ENCODE measurements at places on chromosomes 11 and 22.

DNA sequence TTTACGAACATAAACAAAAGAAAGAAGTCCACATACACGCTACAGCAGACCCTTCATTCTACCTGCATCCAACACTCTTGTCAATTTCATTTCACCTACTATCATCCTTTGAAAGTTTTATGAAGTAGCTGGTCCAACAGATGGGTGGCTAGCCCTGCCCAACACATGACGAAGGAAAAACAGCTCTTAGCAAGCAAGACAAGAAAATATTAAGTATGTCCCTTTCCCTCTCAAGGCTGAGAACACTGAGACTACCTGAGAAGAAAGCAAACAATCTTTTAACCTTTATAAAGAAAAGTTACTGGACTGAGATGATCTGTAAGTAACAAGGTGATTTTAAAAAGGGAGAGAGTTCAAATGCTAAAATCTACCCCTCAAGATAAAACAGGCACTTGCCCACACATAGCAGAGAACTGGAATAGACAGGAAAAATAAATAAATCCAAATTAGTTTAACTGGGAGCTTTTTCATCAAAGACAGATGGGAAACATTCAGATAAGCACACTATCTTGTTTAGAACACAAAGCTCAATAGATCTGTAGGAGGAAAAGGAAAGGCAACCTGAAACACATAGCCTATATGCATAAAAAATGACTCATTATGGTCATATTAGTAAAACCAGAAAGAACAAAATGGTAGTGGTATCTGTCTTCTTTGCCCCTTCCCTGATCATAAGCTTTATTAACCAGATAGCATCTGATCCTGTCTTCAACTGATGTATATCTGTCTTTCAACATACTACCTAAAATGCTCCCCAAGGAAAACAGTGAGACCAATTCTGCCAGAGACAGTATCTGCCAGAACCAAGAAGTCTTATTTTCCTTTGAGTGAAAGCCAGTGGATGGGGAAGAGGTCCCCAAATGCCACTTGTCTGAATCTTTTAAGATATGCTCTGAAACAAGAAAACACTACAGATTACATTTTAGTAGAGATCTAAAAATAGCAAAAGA, 104.3 kb downstream of the MRTFA start:
- H3K27ac ChIP-seq: peak overlapping the region; percentile 36
- peaks cover 66% of the 10 kb centered on the region for H3K4me1 ChIP-seq

- DNase-seq: no peak
- H3K27ac ChIP-seq: no peak overlapping the region
- no peaks in the 10 kb centered on the region for H3K27me3 ChIP-seq
- no peaks in the 10 kb centered on the region for H3K4me1 ChIP-seq
Observed at GRCh38 chr11:80163441-80163840, 722.6 kb upstream of the TENM4 start.

GRCh38 chr22:49587987-49588386, 239.7 kb downstream of the BRD1 start:
- no peak overlapping the region for H3K4me3 ChIP-seq
- peak; percentile 7 for DNase-seq
- no peak overlapping the region for H3K27ac ChIP-seq
- H3K27me3 ChIP-seq: no peaks in the 10 kb centered on the region
- peaks cover 5% of the 10 kb centered on the region for H3K4me1 ChIP-seq
- H3K36me3 ChIP-seq: peaks cover 5% of the 10 kb centered on the region

DNA sequence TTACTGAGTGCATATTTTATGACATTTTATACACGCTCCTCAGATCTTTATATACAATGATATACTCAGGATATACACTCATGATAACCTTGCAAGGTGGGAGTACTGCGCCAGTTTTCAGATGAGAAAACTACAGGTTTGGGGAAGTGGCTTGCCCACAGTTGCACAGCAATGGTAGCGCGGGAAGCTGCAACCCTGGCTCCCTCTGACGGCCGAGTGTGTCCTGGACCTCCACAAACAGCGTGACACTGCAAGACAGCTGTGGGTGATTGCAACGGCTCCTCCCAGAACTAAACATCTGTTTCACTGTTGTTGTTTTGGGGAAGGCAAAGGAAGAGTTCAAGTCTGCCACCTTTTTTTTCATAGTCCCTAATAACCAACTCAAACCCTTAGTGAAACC, 47.0 kb downstream of the PACSIN2 start:
- no peak for DNase-seq
- H3K4me1 ChIP-seq: peaks cover 54% of the 10 kb centered on the region
- H3K27me3 ChIP-seq: no peaks in the 10 kb centered on the region
- H3K27ac ChIP-seq: peak overlapping the region; percentile 46

DNA sequence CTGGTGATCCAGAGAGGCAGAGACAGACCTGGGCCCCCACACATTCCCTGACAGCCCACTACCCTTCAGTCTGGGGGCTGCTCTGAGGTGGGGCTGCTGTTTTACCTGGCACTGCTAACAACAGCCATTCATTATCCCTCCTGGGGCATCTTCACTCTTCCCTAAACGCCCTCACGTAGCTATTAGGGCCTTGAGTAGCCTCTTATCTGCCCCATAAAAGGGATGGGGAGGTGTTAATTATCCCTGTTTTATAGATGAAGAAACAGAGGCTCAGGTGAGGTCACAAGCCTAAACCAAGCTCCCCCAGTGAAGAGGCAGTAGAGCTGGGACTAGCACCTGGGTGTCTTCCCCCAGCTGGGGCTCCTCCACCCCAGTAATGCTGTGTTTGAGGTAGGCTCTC, 79.5 kb downstream of the KIAA1671 start:
- H3K36me3 ChIP-seq: no peaks in the 10 kb centered on the region
- H3K27me3 ChIP-seq: peaks cover 3% of the 10 kb centered on the region
- no peak for DNase-seq
- H3K4me1 ChIP-seq: no peaks in the 10 kb centered on the region

GRCh38 chr22:25023879-25024278, 71.4 kb downstream of the KIAA1671 start:
- peaks cover 11% of the 10 kb centered on the region for H3K27me3 ChIP-seq
- no peak overlapping the region for H3K4me3 ChIP-seq
- no peak for DNase-seq
- no peaks in the 10 kb centered on the region for H3K4me1 ChIP-seq

GRCh38 chr11:62752994-62753735, 795 bp downstream of the ZBTB3 start:
- no peak for DNase-seq
- H3K27me3 ChIP-seq: no peaks in the 10 kb centered on the region
- peaks cover 22% of the 10 kb centered on the region for H3K4me1 ChIP-seq
- peaks cover 28% of the 10 kb centered on the region for H3K36me3 ChIP-seq
- H3K27ac ChIP-seq: peak overlapping the region; percentile 99
- peak overlapping the region; percentile 97 for H3K4me3 ChIP-seq

DNA sequence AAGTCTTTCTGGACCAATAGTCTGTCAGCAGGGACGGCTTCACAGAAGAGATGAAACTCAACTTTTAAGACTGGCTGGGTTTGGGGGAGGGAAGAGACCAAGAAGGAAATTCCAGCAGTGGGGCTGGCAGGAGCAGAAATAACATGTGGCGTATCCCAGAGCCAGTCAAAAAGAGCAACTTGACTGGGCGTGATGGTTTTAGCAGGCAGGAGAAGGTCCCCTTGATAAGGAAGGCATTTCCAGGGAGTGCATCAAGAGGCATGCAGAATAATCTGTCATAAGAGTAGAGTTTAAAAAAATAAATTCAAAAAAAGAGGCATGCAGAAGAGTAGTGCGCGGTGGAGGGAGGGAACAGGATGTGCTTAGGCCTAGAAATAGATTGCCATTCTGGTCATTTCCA, 52.5 kb downstream of the C22orf31 start:
- H3K27me3 ChIP-seq: peaks cover 23% of the 10 kb centered on the region
- DNase-seq: no peak
- H3K36me3 ChIP-seq: no peaks in the 10 kb centered on the region
- no peak overlapping the region for H3K27ac ChIP-seq

- no peaks in the 10 kb centered on the region for H3K4me1 ChIP-seq
- no peak for DNase-seq
- no peak overlapping the region for H3K27ac ChIP-seq
- H3K4me3 ChIP-seq: no peak overlapping the region
Observed at GRCh38 chr11:107708792-107709191, 3.1 kb downstream of the SLN start.

- H3K36me3 ChIP-seq: no peaks in the 10 kb centered on the region
- H3K4me3 ChIP-seq: no peak overlapping the region
- H3K27me3 ChIP-seq: peaks cover 26% of the 10 kb centered on the region
- no peaks in the 10 kb centered on the region for H3K4me1 ChIP-seq
- H3K27ac ChIP-seq: no peak overlapping the region
- DNase-seq: no peak
Observed at GRCh38 chr11:125373426-125374391, 122.4 kb downstream of the FEZ1 start.

DNA sequence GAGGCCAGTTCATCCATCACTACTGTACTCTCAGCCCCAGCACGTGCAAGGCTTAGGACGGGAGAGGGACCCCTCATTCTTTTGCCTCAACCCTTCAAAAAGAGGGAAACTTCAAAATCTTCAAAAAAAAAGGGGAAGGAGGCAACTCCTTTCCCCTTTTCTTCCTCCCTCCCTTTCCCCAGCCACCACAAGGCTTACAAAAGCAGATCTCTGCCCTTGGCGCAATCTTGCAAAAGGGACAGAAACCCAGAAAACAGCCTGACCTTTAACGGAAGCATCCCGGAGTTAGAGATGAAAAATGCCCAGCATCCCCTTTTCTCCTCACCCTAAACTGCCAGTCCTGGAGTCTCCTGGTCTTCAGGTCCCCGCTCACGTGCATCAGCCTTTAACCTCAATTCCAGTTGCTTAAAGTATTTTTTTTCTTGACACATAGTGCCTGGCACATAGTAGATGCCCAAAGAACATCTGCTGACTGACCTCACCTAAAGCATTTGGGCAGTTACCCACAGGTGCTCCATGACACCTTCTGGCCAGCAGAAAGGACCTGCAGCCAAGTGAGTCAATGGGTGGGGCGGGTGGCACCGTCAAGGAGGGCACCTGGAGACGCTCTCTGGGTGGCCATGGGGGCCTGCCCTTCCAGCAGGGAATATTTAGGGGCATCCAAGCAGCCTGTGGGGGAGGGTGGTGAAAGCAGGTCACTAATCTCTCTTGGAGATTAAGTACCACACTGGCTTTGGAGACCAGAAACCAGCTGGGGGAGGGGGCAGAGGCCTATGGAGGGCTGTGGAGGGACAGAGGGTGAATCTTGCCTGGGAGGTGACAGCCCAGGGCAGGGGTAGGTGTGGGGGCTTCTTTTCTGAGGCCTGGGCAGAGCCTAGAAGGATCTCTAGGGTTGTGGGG, 16.3 kb downstream of the NECTIN1 start:
- no peak overlapping the region for H3K27ac ChIP-seq
- DNase-seq: no peak
- H3K36me3 ChIP-seq: no peaks in the 10 kb centered on the region
- no peaks in the 10 kb centered on the region for H3K4me1 ChIP-seq

- H3K4me1 ChIP-seq: peaks cover 13% of the 10 kb centered on the region
- H3K36me3 ChIP-seq: no peaks in the 10 kb centered on the region
- no peak for DNase-seq
- no peaks in the 10 kb centered on the region for H3K27me3 ChIP-seq
- H3K4me3 ChIP-seq: no peak overlapping the region
Observed at GRCh38 chr22:43094085-43094484, 4.9 kb upstream of the TTLL1 start.

DNA sequence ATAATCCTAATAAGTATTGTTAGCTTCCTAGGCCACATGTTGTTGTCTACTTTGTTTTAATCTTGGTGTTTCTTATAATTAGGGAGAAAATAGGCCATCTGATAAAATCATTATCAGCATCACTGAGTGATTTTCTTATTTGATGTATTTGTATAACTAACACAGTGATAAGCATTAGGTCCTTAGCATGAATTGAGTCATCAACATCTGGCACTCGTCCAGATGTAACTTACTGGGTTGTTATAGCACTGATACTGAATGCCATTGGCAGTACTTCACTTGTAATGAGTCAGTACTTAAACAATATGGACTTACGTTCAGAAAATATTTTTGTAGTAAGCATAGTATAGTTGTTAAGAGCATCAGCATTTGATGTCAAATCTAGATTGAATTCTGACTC, 16.2 kb downstream of the API5 start:
- no peaks in the 10 kb centered on the region for H3K27me3 ChIP-seq
- no peak overlapping the region for H3K4me3 ChIP-seq
- H3K4me1 ChIP-seq: no peaks in the 10 kb centered on the region

DNA sequence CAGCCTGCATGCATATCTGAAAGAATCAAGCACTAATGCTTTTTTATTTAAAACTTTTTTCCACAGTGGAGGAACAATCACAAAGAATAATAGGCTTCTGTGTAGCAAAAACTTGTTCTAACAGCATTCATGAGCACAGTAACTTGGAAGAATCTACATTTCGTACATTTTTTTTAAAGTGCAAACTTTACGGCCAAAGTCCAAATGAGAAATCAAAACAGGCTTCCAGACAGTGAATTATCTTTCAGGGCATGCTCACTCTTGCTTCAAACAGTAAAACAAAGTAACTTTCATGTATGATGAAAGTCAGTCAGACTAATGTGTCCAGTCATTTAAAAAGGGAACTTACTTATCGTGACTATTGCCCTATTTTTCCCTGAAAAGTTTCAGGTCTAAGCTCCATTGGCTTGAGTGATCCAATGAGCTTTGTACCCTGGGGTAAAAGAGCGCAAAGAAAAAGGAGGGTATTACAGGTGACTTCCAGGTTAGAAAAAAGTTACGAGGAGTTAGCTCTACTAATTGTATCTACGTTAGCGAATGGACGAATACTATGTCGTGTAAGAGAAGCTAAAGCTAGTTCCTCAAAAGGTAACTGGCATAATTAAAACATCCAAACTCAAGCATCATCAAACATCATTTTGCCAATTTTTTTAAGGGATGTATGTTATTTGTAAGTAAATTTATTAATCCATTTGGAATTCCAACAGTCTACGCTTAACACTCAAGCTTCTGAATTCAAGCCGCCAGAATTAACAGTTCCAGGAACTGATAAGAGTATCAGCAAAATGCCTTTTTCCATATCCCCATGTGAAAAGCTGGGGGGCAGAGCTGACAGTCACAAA, 1.7 kb downstream of the PICALM start:
- H3K4me3 ChIP-seq: peak overlapping the region; percentile 97
- H3K27ac ChIP-seq: peak overlapping the region; percentile 95
- DNase-seq: no peak
- peaks cover 18% of the 10 kb centered on the region for H3K36me3 ChIP-seq
- H3K4me1 ChIP-seq: peaks cover 66% of the 10 kb centered on the region
- no peaks in the 10 kb centered on the region for H3K27me3 ChIP-seq

DNA sequence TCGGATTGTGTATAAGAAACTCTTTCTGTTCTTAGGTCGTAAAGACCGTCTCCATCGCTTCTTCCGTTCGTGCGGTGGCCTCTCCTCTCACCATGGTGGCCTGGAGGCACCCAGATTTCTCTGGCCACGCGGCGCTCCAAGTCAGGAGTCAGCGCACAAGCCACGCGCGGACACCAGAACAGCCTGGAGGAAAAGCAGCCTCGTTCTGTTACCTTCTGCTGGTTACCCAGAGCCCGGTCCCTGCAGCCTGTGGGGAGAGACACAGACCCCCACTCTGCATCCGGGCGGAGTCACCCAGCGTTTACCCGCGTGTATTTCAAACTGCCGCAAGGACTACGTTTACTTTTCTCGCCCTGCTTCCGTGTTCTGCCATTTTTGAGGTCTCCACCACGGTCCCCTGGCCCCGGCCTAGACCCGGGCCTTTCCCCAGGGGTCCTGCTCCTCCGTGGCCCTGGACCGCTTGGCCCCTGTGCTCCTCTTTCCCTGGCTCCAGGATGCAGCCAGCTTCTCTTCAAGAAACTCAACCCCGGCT, 776.1 kb downstream of the BRD1 start:
- no peak for DNase-seq
- no peak overlapping the region for H3K27ac ChIP-seq

Measured in activated B cell treated with CpG ODN at 0.5 μM for 24 hours (primary cell).